Hematopoietic multipotent progenitor cell treated with erythropoietin and hydrocortisone succinate and interleukin-3 and kit ligand, for 8 days (in vitro differentiated cells): ENCODE measurements at places on chromosomes 3 and 15.

DNA sequence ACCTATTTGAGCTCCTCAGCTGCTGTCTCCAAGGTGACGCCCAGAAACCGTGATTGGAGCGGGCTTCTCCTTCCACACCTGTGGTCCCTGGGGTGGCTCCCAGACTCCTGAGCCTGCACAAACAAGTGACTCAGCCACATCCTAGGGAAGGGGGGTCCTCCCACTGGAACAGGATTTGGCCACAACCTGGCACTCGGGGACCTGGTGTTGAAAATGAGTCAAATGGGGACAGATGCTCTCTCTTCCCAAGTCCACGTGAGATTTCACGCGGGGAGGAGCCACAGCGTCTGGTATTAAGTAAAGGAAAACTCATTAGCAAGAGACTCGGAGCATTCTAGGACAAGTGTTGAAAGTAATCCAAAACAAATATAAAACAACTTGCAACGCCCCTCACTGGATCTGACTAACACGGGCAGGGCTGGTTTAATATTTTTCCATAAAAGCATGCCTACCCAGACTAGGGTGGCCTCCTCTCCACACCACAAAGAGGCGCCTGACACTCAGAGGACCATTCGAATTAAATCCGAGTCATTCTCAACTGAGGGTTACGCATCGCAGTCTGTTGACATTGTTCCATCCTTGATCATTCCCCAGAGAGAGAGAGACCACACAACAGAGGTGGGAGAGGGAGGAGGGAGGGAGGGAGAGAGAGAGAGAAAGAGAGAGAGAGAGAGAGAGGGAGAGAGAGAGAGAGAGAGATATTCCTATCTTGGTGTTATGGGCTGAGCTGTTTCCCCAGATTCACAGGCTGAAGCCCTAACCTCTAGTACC lies 74.4 kb downstream of the MGLL start:
- no peak for DNase-seq

DNA sequence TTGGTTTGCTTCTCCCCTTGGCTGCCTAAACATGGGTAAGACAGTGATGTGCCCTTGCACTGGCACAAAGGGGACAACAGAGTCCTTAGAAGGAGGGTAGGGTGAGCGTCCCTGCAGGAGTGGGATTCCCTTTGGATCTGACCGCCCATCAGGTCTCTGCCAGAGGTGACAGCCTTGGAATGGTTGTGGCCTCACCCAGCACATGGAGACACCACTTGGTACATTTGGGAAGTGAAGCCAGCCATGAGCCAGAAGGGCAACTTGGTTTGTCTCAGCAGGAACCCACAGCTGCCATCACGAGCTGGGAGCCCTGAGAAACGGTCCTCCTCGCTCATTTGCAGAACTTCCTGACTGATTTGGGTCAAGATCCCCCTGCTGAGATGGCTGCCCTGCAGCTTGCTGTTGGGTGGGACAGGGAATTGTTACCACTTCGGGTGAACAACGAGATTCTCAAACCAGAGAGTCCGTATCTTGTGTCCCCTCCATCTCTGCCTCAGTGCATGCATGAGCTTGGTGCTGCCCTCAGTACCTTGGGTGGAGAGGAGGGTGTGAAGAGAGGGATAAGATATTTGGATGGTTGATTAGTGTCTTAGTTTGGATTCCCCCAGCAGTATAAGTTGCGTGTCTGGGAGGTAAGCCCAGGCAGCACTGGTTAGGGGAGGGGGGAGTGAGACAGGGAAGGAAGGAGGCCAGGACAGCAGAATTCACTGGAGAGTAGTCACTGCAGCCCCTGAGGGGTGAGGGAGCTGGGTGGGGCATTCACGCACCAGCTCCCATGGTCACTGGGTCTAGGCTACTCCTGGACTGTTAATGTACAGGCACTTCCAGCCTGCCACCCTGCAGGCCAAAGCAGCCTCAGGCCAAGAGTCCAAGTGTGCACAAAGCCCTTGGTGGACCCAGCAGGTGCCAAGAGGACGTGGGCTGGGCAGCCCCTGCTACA lies 168.8 kb upstream of the TOPAZ1 start:
- DNase-seq: no peak

- DNase-seq: no peak
Observed at GRCh38 chr3:40054568-40055222, 245.3 kb downstream of the MYRIP start.

DNA sequence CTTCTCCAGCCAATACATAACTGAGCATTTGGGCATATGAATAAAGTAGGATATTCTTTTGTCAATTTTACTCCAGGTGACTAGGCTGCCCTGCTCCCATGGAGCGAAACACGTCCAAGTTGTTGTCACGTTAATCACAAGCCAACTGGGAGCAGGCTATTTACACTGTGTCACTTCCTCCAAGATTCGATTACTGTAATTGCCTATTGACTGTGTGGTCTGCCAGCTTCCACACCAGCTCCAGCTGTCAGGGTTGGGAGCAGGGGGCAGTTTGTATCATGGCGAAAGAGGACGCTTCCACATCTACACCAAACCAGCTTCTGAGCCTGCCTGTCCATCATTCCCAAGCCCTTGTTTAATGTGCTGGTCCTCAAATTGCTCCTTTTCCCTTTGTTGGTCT lies 89.2 kb upstream of the RORA start:
- no peak for DNase-seq

GRCh38 chr3:50260942-50261441 lies 8.0 kb upstream of the SEMA3B start:
- DNase-seq: no peak

DNA sequence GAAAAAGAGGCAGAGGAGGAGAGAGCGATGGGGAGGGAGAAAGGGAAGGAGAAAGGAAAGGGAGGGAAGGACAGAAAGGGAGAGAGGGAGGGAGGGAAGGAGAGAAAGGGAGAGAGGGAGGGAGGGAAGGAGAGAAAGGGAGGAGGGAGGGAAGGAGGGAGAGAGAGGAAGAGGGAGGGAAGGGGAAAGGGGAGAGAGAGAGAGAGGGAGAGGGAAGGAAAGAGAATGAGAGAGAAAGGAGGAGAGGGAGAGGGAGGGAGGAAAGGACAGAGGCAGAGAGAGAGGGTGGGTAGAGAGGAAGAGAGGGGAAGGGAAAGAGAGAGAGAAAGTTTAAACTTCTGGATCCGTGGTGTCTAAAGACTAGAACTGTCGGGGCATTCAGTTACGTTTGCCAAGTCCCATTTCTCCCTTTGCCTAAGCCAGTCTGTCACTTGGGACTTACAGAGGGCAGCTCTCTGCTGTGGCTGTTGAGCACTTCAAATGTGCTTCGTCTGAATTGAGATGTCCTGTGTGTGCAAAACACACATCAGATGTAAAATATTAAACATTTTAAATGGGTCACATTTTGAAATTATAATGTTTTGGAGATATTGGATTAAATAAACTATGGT lies 62.6 kb downstream of the PLXNA1 start:
- DNase-seq: no peak

- no peak for DNase-seq
Observed at GRCh38 chr3:48518069-48518468, 14.1 kb upstream of the SHISA5 start.

DNA sequence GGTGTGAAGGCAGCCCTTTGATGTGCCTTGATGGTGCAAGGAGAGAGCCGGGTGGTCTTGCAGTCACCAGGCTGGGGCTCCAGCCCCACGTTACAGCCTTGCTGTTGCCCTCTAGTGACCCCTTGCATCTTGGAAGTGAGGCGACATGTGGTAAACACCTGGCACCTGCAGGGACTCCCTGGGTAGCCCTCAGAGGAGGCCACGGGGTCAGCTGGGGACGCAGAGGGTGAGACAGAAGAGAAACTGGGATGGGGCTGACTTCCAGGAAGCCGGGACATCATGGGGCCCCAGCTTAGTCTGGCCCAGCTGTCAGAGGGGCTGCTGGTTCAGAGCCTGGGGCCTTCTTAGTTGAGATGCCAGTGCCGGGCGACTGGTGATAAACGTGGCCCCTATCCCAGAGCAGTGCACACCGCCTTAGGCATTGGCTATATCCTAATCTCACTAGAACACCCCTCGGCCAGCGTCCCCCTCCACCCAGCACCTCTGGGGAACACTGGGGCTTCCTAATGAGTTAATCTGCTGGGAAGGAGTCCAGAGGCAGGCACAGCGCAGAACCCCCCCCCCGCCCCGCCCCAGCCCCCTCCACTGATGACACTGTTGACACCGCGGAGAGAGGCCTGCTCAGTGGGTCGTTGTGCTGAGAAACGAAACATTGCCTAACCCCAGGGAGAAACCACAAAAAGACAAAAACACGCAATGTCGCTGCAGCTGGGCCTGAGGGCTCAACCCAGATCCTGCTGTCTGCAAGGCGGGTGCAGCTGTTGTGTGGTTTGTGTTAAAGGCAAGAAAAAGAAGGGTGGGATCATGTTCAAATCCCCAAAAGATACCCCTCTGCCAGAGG lies 60.5 kb upstream of the KLF13 start:
- peak; percentile 100 for DNase-seq

GRCh38 chr15:65919353-65919752 lies 50.1 kb downstream of the RAB11A start:
- DNase-seq: no peak

- DNase-seq: no peak
Observed at GRCh38 chr3:190591080-190591479, 77.2 kb downstream of the IL1RAP start.

GRCh38 chr15:48510976-48511375 lies 134.5 kb downstream of the FBN1 start:
- DNase-seq: no peak

GRCh38 chr3:120425572-120426250 lies 25.1 kb downstream of the FSTL1 start:
- no peak for DNase-seq
